ENCODE measurements at places on chromosomes 6 and 20. TPM values are rescaled to one million over a fixed set of nuclear protein-coding genes. Genes with fewer than 3 reads are reported as not detected.
A peak's percentile ranks its signal among the peaks of the same experiment; 100 is the strongest.

DNA sequence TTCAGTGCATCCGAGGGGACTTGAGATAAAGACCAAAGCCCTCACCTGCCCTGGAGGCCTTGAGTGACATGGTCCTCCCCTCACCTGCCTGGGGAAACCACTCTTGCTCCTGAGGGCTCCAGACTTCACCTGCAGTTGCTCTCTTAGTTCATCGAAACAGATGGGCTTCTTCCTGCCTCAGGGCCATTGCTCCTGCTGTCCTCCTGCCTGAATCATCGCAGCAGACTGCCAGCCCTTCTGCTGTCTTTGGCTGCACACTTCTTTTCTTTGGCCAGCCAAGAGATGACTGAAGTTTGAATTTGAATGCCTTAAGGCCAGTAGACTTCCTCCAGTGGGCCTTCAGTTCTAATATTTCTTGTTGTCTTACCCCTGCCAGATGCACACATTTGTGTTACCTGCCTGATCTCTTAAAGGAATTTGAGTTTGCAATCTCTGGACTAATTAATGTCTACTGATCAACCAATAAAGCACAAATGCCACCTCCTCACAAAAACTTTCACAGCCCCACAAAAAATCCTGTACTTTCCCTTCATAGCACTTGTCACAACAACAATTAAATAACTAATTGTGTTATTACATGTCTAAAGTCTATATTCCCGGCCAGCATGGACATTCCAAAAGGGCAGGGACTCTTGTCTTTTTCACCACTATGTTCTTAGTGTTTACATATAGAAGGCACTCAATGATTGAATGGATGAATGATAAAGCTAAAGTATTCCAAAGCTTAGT lies 56.7 kb upstream of the SGK1 start:
- no peak for DNase-seq
- no peak overlapping the region for H3K4me3 ChIP-seq
- H3K4me1 ChIP-seq: peaks cover 6% of the 10 kb centered on the region
- no peaks in the 10 kb centered on the region for H3K36me3 ChIP-seq
- no peaks in the 10 kb centered on the region for H3K27me3 ChIP-seq
- H3K27ac ChIP-seq: no peak overlapping the region

Gene TMEM74B
- total RNA-seq: not detected

- H3K27ac ChIP-seq: no peak overlapping the region
- no peaks in the 10 kb centered on the region for H3K27me3 ChIP-seq
- H3K4me1 ChIP-seq: no peaks in the 10 kb centered on the region
- H3K36me3 ChIP-seq: peaks cover 100% of the 10 kb centered on the region
These were observed 179.2 kb downstream of the PREX1 start for GRCh38 chr20:48648482-48649051.

Gene PDYN
- not detected for total RNA-seq

DNA sequence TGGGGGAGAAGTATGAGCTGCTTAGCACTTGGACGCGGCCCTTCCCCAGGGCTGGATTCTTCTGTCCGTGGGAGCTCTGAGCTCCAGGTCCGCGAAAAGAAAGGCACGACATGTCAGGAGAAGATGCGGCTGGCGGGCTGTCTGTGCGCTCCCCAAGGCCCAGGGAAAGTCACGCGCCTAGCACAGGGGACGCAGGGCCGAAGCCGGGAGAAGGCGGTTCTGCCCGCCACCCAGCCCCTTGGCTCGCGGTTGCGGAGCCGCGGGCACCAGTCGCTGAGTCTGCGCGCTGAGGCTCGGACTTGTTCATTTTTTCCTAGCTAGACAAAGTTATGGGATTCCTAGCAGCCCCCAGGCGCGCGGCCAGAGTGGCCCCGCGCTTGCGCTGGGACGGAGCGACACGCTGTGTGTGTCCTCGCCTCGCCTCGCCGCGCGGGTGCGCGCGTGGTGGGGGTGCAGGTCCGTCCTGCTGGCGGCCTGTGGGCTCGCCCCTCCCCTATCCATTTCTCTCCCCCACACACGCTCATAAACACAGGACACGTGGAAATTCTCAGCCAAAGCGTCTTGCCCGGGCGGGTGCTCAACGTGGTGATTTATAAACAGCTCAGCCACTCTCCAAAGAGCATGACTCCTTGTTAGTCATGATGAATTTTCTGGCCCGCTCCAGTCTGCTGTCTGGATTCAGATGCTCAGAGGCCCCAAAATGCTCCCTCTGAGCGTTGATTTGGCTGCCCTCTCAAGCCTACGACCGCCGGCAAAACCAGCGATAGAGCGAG lies 1.9 kb upstream of the POU3F2 start:
- no peak overlapping the region for H3K27ac ChIP-seq
- H3K36me3 ChIP-seq: no peaks in the 10 kb centered on the region
- H3K4me3 ChIP-seq: peak overlapping the region; percentile 91
- peak; percentile 43 for DNase-seq
- H3K27me3 ChIP-seq: no peaks in the 10 kb centered on the region

Gene SYNDIG1
- 17.9 TPM for total RNA-seq

DNA sequence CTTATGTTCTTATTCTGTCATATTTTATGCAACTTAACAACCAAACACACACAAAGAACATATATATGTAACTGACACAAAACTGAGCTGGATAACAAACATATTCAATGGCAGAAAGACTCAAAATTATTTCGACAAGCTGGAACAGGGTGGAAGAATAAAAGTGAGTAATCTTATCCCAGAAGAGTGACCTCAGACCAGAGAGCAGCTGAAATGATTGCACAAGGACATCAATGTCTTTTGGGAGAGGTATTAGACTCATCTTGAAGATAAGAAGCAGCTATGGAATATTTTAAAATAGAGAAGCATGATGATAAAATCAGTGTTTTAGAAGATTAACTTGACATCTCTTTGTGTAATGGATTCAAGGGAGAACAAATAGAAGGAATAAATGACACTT lies 191.6 kb upstream of the PRDM1 start:
- DNase-seq: no peak
- no peak overlapping the region for H3K4me3 ChIP-seq
- no peaks in the 10 kb centered on the region for H3K36me3 ChIP-seq

DNA sequence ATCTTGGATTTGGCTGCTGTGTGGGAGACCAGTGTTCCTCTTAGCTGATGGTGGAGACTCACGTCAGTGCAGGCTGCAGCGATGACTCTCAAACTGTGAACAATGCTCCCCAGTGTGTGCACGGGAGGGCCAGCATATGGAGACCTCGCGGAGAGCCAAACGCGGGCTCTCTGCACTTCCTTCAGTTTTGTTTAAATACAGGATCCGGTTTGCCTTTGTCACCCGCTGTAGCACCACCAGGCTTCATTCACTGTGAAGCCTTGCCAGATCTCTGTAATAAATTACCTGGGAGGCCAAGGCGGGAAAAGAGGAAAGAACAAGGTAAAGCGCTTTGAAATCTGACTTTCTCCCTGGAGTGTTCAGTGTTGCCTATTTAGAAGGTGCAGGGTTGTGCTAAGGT lies 30.7 kb upstream of the TMEM14A start:
- peaks cover 6% of the 10 kb centered on the region for H3K27me3 ChIP-seq
- H3K4me1 ChIP-seq: peaks cover 27% of the 10 kb centered on the region
- DNase-seq: no peak
- H3K36me3 ChIP-seq: no peaks in the 10 kb centered on the region
- H3K27ac ChIP-seq: no peak overlapping the region

- H3K27me3 ChIP-seq: no peaks in the 10 kb centered on the region
- no peak overlapping the region for H3K4me3 ChIP-seq
- H3K36me3 ChIP-seq: no peaks in the 10 kb centered on the region
These were observed 24.7 kb downstream of the MOCS3 start for GRCh38 chr20:50983321-50983720.

- H3K27ac ChIP-seq: no peak overlapping the region
- no peaks in the 10 kb centered on the region for H3K27me3 ChIP-seq
- no peak for DNase-seq
- peak overlapping the region; percentile 63 for H3K4me3 ChIP-seq
- H3K4me1 ChIP-seq: no peaks in the 10 kb centered on the region
- H3K36me3 ChIP-seq: no peaks in the 10 kb centered on the region
These were observed 8.1 kb downstream of the L3MBTL1 start for GRCh38 chr20:43515628-43516027.

DNA sequence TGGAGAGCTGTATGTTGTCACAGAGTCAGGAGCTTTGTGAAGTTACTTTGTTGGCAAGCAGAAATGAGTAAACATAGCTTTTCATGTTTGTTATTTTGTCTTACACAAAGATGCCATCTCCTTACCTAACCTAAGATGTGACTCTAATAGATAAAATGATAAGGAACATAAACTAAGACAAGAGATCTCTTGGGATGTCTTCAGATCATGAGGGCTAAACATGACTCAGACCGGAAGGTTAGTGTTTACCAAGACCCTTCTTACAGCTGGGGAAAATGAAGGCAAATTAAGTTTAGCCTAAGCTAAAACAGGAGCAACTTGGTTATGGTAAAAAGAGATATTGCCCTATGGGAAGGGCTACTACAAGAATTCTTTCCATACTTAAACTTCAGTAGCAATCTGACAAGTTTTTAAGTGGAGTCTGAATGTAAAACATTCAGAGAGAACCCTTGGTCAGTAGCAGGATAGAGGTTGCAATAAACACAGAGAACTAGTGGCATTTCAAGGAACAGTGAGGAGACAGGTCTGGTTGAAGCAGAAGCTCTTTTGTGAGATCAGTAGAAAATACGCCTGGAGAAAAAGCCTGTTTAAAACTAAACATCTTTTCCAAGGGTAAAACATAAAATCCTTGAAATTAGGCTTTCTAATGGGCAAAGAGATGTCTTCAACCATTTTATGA lies 29.9 kb downstream of the SGK1 start:
- peak overlapping the region; percentile 57 for H3K27ac ChIP-seq
- H3K4me1 ChIP-seq: peaks cover 20% of the 10 kb centered on the region
- H3K36me3 ChIP-seq: no peaks in the 10 kb centered on the region
- DNase-seq: peak; percentile 27
- no peaks in the 10 kb centered on the region for H3K27me3 ChIP-seq

DNA sequence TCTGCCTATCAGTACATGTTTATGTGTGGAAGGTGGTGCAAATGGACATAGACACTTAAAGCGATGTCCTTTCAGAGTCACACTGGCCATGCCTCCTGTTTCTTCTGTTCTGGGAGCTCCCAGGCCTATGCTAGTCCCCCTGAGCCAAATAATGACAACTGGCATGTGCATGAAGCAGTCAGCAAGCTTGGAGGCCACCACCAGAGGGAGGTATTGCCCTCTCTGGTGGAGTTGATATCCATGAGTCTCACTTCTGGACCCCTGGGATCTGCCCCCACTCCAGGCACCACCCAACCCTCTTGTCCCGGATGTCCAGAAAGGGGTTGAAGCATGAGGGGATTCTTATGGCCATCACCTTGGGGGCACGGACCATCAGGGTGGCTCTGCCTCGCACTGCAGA lies 172.2 kb downstream of the AIG1 start:
- H3K27me3 ChIP-seq: no peaks in the 10 kb centered on the region
- H3K27ac ChIP-seq: no peak overlapping the region
- no peaks in the 10 kb centered on the region for H3K36me3 ChIP-seq
- no peak overlapping the region for H3K4me3 ChIP-seq
- DNase-seq: peak; percentile 42
- no peaks in the 10 kb centered on the region for H3K4me1 ChIP-seq

DNA sequence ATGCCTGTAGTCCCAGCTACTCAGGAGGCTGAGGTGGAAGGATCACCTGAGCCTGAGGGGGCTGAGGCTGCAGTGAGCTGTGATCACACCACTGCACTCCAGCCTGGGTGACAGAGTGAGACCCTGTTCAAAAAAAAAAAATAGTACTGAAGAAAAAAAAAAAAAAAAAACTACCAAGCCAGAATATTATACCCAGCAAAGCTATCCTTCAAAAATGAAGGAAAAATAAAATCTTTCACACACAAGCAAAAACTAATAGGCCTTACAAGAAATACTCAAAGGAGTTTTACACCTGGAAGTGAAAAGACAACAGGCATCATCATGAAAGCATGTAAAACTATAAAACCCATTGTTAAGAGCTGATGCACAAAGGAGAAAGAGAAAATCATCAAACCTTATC lies 37.5 kb upstream of the SRSF6 start:
- no peak for DNase-seq
- no peak overlapping the region for H3K27ac ChIP-seq
- no peaks in the 10 kb centered on the region for H3K27me3 ChIP-seq
- H3K4me3 ChIP-seq: no peak overlapping the region
- H3K4me1 ChIP-seq: no peaks in the 10 kb centered on the region
- no peaks in the 10 kb centered on the region for H3K36me3 ChIP-seq

- no peak for DNase-seq
- no peaks in the 10 kb centered on the region for H3K4me1 ChIP-seq
- H3K4me3 ChIP-seq: no peak overlapping the region
- no peaks in the 10 kb centered on the region for H3K36me3 ChIP-seq
- H3K27ac ChIP-seq: no peak overlapping the region
These were observed 19.7 kb upstream of the HLA-DRB1 start for GRCh38 chr6:32609391-32609730.

DNA sequence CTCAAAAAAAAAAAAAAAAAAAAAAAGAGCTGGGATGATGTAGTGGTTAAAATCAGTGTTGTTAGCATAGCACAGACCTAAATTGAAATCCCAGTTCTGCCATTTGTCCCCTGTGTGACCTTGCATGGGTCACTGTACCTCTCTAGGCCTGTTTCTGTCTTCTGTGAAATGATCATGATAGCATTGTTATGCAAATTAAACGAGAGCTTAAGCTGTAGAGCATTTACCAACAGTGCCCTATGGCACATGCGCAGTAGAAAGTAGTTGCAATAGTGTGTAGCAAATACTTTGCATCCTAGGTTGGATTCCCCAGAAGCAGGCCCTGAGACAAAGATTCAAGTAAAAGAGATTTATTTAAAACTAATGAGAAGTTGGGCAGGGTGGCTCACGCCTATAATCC lies 7.3 kb downstream of the PSORS1C2 start:
- H3K27me3 ChIP-seq: no peaks in the 10 kb centered on the region
- H3K4me3 ChIP-seq: no peak overlapping the region
- H3K4me1 ChIP-seq: peaks cover 7% of the 10 kb centered on the region

DNA sequence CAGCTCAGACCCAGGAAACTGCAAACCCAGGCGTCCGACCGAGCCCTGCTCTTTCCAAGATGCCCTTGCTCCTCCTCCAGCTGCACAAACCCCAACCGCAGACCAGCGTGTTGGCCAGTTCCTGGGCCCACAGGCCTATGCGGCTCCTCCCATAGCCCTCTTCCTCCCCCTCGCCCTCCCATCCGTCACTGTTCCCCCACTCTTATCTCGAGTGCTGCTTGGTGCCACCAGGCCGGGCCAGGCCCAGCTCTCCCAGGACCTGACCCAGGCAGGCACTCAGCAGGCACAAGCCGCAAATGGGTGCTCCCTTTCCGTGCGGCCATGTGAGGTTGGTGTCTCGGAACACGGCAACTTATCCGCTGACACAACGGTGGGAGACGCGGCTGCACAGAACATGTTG lies 28.6 kb downstream of the ADRM1 start:
- H3K4me3 ChIP-seq: no peak overlapping the region
- no peak overlapping the region for H3K27ac ChIP-seq
- H3K4me1 ChIP-seq: no peaks in the 10 kb centered on the region
- H3K36me3 ChIP-seq: no peaks in the 10 kb centered on the region
- H3K27me3 ChIP-seq: no peaks in the 10 kb centered on the region
- no peak for DNase-seq

Gene ARFGEF2
- total RNA-seq: 26.1 TPM

Gene CST9
- not detected for total RNA-seq

GRCh38 chr20:47949230-47949629 lies 163.9 kb upstream of the SULF2 start:
- H3K4me3 ChIP-seq: no peak overlapping the region
- no peaks in the 10 kb centered on the region for H3K36me3 ChIP-seq
- no peaks in the 10 kb centered on the region for H3K27me3 ChIP-seq
- peaks cover 8% of the 10 kb centered on the region for H3K4me1 ChIP-seq

Gene MUC22
- not detected for total RNA-seq

Gene SGK1
- 40.0 TPM for total RNA-seq

- H3K36me3 ChIP-seq: no peaks in the 10 kb centered on the region
- no peak overlapping the region for H3K27ac ChIP-seq
- no peak for DNase-seq
- no peaks in the 10 kb centered on the region for H3K4me1 ChIP-seq
- no peaks in the 10 kb centered on the region for H3K27me3 ChIP-seq
These were observed 135.5 kb upstream of the NUP153 start for GRCh38 chr6:17842014-17842776.

Gene CD40
- 16.3 TPM for total RNA-seq

Measured in A673 (cell line).